ENCODE measurements at places on chromosomes 7 and 10.

- DNase-seq, result no peak
These were observed 85.6 kb downstream of the PRKCQ start for GRCh38 chr10:6494442-6494819.

- no peak for DNase-seq
These were observed 20.1 kb downstream of the TES start for GRCh38 chr7:116230191-116231005.

DNA sequence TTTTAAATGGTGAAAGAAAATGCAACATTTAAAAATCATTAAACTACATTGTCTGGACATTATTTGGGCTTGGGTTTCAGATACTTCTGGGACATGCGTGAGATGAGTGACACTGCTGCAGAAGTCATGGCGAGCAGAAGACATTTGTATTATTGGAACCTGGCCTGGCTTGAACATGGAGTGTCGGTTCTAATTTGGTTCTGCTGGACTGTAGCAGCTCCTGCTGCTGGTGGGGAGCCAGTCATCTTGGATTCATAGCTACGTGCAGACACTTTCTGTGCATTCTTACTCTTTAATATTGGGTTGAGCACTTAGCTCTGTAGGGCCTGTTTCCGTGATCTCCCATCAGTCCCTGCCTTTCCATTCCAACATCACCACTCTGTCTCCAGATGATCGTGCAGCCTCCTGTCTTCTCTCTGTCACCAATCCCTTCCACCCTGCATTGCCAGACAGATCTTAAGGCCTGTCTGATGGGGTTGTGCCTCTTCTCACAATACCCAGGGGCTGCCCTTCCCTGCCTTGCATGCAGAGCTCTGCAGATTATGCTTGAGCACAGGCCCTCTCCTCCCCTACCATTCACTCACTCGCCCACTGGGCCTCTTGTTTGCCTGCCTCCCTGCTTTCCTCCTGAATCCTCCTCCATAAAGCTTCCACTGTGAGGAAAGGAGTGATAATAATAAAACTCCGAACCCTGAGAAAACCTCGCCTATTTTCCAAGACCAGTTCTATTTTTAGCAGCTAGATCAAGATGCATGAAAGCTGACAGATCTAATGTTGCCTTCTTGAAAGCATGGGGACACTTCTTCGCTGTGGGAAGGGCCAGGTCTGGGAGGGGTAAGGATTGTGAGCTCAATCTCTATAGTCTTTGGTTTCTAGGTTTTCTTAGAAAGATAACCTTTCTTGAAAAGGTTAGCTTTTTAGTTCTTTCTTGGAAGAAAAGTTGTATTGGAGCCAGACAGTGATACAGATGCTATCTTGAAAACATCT is 32.9 kb downstream of the CELF2 start:
- DNase-seq, result no peak

GRCh38 chr10:24415455-24416125 is 206.7 kb downstream of the KIAA1217 start:
- no peak for DNase-seq

GRCh38 chr7:13050703-13051102 is 363.3 kb downstream of the ARL4A start:
- DNase-seq, result peak; percentile 19

DNA sequence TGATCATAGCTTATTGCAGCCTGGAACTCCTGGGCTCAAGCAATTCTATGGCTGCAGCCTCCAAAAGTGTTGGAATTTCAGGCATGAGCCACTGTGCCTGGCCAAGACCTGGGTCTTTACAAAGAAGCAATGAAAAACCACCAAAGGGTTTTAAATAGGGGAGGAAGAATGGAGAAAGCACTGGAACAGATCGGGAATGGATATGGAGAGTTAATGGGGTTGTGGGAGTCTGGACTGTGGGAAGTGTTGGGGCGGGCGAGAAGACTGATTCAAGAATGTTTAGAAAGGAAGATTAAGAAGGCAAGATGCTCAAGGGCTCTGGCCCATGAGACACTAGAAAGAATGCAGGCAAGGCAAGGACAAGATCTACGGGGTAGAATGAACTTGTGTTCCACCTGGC is 98.5 kb downstream of the CARD11 start:
- DNase-seq, result no peak

- DNase-seq, result no peak
These were observed 1.9 kb upstream of the EBF3 start for GRCh38 chr10:129965959-129966358.

DNA sequence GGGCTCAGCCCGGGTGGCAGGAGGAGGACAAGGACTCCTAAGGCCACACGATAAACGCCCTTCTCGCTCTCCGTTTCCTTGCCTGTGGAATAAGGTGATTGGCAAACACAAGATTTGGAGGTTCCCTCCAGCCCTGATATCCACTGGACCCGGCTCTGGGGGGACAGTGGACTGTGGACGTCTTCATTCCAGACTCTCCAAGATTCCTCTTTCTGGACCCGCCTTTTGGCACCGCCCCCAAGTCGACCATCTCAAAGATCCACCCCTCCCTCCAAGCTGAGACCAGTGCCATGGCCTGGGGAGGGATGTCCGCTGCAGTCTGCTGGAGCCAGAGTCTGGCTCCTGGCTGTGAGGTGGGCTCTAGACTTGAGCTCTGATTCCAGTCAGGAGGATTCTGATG is 23.6 kb downstream of the ZNF783 start:
- no peak for DNase-seq

DNA sequence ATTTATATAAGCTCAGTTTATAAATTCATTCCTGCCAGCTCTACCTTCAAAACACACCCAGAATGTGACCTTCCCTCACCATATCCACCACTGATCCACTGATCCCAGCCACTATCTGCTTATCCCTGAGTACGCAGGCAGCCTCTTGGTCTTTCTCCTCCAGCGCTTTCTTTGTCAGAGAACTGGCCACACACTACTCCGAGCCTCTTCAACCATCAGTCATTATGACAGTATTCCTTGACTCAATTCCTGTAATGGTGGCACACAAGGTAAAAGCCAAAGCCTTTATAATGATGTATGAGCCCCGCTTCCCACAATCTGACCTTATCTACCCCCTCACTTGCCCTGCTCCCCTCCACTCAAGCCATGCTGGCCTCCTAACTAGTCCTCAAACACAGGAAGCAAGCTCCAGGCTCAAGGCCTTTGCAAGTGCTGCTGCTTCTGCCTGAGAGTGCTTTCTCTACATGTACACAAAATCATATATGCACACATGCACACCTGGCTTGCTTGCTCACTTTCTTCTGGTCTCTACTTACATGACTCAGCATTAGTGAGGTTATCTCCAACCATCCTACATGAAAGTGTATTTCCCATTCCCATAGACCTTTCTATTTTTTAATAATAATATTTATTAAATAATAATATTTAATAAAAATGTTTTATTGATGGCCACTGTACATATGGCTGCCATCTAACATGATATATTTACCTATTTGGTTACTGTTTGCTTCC is 150.4 kb upstream of the FEZF1 start:
- DNase-seq, result no peak

DNA sequence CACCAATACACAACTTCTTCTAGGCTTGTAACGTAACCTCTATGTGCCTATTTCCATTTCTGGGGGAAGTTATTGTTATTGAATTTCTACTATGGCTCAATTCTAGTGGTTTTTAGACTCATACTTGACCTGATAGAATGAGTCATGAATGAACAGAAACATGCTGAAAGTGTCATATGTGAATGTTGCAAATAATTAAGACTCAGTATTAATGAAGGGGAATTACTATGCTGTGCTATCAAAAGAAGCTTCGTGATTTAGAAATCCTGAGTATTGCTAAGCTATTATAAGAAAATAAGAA is 135.1 kb upstream of the ZWINT start:
- DNase-seq, result no peak

- DNase-seq, result no peak
These were observed 25.6 kb downstream of the ANKMY2 start for GRCh38 chr7:16619979-16620408.

- DNase-seq, result no peak
These were observed 44.1 kb downstream of the SGMS1 start for GRCh38 chr10:50579491-50580261.

DNA sequence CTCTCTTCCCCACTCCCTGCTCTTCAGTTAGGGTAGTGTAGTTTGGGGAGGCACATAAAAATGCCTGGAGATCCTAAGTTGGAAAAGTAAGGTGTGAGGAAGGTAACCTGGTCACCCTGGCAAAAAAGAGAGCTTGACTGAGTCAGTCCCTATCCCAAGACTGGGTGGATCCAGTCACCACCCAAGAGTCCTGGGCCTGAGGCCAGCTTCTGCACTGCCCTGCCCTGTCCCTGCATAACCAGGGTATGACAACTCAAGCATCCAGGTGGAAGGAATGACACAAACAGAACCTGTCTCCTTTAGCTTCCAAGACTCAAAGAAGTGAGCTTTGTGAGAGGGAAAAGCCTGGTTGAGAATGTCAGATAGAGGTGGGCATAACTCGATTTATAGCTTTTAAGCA is 26.9 kb upstream of the SORBS1 start:
- no peak for DNase-seq

- DNase-seq, result no peak
These were observed 1.8 kb downstream of the GRK5 start for GRCh38 chr10:119209035-119209735.

DNA sequence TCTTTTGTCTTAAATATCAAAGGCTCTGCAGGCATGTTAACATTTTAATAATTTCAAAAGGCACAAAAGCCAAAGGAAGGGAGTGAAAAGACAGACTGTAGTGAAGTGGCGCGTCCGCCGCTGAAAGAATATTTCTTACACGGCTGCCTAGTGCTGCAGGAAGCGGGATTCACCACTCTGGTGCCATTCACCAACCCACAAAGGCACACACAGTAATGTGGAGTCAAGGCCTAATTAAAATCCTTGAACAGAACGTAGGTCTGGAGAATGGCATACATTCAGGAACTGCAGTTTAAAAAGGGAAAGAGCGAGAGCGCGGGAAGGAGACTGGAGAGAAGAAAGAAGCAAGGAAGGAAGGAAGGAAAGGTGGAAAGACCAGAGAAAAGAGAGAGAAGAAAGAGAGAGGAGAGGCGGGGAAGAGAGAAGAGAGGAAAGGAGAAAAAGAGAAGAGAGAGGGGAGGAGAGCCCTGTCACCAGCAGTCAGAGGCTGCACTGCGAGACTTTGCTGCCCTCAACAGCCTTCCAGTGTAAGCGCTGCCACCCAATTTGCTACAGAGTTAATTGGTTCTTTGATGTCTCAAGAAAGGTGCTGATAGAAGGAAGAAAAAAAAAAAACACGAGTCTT is 554.0 kb downstream of the MDFIC start:
- DNase-seq, result no peak

- no peak for DNase-seq
These were observed 115.4 kb downstream of the TEX36 start for GRCh38 chr10:125567529-125567928.

DNA sequence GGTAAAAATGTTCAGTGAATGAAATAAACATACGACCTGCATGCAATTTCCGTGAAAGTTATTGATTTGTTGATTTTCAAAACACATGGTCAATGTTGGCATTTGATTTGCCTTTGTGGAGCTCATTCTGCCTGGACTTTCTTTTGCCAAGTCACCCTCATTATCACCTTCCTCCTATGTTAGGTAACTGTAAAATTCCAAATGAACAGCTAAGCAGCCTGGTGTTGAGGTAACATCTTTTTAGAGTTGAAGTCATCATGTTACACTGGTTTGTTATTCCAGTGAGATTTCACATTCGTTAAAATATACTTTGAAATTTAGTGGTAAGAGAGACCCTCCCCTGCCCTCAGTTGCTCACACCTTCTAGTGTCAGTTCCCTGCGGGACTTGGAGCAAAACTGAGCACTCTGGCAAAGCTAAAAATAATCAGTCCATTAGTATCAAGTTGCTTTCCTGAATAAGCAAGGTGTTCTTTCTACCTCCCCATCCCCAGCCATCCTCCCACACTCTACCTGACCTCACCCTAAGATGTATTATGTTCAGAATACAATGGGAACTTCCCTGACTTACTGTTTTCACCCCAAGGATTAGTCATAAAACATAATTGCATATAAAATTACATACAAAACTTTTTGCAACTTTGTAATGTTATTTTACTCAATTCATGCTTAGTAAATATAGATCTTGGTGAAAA is 283.3 kb upstream of the SEMA3A start:
- no peak for DNase-seq
